ENCODE measurements at places on chromosomes 13 and 19.

- no peak for DNase-seq
Measured at GRCh38 chr13:21777166-21777565, 106.3 kb downstream of the FGF9 start.

DNA sequence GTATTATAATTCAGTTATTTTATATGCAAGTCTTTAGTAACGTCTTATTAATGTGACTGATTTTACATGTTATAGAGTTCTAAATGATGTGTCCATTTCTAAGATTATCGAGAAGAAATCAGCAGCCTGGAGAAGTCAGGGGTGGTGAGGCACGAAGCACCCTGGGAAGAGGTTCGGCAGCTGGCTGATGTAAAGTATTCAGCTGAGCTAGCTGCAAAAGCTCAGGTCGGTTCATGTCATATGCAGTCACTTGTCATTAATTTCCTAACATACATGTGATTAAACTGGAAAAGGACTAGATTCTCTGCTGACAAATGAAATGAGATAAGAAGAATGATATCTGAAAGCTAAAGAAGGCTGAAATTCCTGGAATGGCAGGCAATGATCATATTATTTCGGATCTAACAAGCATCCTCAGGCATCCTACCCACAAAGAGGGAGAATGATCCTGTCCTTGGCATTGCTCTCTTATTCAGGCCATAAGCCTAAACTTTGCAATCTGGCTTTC is 383.0 kb upstream of the SLITRK1 start:
- no peak for DNase-seq

DNA sequence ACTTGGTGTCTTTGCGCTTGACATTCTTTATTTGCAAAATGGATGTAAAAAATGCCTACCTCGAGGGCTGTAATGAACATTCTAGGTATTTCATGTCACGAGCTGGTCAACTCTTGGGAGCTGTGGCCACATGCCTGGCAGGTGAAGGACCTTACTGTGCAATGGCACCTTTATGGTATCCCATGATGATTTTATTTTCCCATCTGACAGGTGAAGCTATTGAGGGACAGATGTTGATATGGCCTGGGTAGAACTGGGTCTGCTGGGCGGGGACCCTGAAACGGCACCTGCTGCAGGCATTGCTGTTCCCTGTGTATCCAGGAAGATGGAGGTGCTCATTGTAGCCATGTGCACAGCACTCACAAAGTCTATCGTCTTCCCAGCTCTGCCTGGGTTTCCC is 332.2 kb downstream of the TEX29 start:
- DNase-seq: no peak

GRCh38 chr13:106919638-106920037 is 351.7 kb upstream of the ARGLU1 start:
- DNase-seq: no peak

GRCh38 chr19:16778796-16779411 is 50.3 kb upstream of the SIN3B start:
- DNase-seq: peak; percentile 27

DNA sequence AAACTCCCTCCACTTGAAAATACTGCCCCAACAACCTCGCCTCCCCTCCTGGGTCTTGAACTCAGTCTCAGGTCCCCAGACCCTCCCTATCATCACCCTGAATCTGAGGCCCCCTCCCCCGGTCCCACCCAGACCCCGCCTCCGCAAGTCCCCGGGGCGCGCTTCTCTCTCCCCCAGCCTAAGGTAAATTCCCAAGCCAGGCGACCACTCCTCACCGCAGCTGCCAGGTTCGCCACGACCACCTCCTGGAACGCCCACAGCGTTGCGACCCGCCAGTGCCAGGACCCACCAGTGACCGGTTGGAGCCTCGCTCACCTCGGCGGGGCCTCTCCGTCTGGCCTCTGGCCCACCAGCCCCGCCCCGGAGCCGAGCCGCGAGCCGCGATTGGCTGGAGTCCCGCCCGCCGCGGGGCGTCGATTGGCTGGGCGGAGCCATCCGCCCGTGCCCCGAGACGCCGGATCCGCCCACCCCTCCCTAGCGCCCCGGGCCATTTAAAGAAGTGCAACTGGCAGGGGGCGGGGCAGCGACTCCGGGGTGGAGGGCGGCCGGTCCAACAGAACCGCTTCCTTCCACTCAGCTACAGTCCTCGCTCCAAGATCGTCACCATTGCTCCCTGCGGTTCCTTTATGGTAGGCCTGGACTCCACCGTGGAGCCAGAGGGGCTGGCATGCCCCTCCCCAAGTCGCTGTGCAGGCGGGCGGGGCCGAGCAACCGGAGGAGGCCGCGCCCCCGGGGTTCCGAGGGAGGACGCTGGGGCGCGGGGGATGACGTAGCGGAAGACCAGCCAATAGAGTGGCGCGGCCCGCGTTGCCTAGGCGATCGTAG is at the start of gene SERTAD3:
Gene SERTAD3 (minus strand): TSS at position 336 of the 825 bp plus-strand sequence. CDS start 2,255 bp downstream, outside the sequence.
- DNase-seq: peak; percentile 94

DNA sequence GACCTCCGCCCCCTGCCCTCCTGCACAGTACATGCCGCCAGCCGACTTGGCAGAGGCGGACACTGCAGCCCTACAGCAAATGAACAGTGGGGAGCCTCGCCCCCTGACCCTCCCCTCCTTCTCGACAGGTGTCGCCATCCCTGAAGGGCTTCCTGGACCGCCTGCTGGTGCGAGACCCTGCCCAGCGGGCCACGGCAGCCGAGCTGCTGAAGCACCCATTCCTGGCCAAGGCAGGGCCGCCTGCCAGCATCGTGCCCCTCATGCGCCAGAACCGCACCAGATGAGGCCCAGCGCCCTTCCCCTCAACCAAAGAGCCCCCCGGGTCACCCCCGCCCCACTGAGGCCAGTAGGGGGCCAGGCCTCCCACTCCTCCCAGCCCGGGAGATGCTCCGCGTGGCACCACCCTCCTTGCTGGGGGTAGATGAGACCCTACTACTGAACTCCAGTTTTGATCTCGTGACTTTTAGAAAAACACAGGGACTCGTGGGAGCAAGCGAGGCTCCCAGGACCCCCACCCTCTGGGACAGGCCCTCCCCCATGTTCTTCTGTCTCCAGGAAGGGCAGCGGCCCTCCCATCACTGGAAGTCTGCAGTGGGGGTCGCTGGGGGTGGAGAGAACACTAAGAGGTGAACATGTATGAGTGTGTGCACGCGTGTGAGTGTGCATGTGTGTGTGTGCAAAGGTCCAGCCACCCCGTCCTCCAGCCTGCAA is 18.3 kb upstream of the NCCRP1 start:
- no peak for DNase-seq

Data from naive thymus-derived CD8-positive, alpha-beta T cell (primary cell).